ENCODE measurements at places on chromosomes 11 and 22.

DNA sequence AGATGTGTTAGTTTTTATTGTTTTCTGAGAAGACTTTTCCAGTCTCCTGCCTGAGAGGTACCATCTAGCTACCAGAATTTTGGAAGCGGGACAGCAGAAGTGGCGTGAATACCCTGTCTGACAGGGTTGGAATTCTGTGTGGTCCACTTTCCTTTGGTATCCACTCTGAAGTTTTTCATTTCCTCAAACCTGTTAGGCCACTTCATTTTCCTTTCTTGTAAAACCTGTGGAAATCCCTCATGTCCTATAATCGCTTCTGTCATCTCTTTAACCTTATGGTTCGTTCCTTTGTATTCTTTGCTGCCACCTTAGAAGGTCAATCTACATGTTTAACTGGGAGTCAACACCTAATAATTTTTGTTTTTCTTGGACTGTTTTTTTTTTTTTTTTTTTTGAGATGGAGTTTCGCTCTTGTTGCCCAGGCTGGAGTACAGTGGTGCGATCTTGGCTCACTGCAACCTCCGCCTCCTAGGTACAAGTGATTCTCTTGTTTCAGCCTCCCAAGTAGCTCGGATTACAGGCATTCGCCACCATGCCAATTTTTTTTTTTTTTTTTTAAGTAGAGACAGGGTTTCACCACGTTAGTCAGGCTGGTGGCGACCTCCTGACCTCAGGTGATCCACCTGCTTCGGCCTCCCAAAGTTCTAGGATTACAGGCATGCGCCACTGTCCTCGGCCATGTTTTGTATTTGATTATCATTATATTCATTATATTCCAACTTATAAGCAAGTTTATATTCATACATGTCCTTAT lies 7.1 kb downstream of the SFI1 start:
- no peak for DNase-seq

DNA sequence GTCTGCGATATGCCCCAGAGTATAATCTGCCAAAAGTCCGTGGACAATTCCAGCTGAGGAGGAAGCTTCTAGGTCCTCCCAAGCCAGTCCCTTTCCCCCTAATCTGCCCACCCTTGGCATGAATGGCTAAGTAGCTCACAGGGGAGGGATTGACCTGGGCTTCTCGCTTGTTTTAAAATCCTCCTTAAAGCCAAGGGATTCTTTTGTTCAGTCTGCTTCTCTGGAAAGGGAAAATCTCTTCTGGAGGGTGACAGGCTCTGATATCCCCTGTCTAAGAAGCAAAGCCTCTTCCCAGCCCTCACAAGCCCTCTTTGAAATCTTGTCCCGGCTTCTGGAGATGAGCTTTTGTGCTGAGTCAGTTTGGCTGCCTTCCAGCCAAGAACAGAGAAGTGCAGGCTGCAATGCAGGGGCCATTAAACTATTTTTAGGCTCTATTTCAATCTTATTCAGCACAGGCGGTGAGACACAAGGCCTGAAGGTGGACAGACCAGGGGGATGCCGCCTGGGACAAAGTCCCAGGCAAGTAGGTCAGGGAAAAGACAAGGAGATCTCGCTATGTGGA lies 23.9 kb downstream of the NEFH start:
- DNase-seq: peak; percentile 37

- no peak for DNase-seq
Measured at GRCh38 chr22:49850021-49850911, 3.4 kb upstream of the ZBED4 start.

GRCh38 chr11:12746593-12747097 lies 72.4 kb downstream of the TEAD1 start:
- peak; percentile 78 for DNase-seq

DNA sequence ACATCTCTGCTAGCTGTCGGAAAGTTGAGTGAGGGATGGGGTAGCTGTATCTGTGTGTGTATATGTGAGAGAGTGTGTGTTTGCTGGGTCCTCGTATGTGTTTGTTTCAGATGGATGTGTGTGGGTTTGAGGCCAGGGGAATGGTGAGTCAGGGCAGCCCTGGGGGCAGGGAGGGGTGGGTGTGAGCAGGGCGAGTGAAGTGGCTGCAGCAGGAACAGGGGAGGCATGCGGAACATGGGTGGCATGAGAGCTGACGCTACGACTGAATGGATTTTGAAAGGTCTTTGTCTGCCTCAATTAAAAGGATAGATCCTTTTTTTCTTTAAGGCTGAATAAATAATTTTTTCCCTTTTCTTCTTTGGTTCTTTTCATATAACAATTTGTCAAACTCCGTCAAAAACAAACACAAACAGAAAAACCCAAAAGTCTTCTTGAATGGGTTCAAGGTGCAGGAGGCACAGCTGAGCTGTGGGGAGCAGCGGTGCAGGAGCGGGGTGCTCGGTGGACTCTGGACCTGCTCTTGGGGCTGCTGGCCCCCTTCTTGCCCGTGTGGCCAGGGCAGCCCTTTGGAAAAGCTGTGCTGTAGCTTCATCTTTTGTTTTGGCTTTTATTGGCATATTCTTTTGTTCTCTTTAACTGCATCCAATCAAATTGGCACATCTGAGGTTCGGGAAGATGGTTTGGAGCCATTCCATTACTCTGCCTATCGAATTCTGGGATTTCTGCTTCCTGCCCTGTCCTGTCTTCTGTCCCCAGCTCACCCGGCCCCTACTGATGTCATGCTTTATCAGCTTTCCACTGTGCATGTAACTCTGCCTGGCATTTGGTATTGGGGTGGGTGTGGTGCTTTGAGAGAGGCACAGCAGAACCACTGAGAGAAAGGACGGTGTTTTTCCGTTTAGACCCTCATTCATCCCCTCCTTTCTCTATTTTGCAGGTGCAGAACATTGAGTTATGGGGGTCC lies 80.1 kb downstream of the ADAMTS15 start:
- peak; percentile 33 for DNase-seq

DNA sequence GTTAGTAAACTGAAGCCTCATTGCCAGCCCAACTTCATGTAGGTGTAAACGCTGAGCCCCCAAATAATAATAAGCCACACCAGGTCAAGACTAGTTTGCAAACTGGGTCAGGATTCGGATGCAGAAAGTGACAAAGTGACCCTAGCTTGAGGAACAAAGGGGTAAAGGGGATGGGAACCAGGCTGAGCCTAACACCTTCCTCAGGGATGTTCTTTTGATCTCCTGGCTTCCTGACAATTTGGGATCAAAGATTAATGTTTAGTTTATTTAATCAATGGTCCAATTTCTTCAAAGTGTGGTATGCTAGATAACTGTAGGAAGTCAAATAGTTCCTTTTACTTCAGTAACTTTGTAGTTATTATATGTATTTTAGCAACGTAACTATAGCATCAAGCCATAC lies 9.9 kb downstream of the GLYATL1 start:
- no peak for DNase-seq

- no peak for DNase-seq
Measured at GRCh38 chr11:47955061-47955755, 25.2 kb upstream of the PTPRJ start.

DNA sequence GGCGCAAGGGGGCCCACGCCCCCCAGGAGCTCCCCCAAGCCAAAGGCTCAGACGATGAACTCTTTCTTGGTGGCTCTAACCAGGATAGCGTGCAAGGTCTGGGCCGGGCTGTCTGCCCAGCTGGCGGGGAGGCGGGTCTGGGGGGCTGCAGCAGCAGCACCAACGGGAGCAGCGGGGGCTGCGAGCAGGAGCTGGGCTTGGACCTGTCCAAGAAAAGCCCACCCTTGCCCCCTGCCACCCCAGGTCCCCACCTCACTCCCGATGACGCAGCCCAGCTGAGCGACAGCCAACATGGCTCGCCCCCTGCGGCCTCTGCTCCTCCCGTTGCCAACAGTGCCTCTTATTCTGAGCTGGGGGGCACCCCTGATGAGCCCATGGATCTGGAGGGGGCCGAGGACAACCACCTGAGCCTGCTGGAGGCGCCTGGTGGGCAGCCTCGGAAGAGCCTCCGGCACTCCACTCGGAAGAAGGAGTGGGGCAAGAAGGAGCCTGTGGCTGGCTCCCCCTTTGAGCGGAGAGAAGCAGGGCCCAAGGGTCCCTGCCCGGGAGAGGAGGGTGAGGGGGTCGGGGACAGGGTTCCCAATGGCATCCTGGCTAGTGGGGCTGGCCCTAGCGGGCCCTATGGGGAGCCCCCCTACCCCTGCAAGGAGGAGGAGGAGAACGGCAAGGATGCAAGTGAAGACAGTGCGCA lies 21.6 kb upstream of the TMEM191C start:
- no peak for DNase-seq

GRCh38 chr11:1832211-1832919 lies 2.4 kb upstream of the SYT8 start:
- no peak for DNase-seq

GRCh38 chr11:19924311-19924710 lies 211.7 kb downstream of the NAV2 start:
- no peak for DNase-seq

DNA sequence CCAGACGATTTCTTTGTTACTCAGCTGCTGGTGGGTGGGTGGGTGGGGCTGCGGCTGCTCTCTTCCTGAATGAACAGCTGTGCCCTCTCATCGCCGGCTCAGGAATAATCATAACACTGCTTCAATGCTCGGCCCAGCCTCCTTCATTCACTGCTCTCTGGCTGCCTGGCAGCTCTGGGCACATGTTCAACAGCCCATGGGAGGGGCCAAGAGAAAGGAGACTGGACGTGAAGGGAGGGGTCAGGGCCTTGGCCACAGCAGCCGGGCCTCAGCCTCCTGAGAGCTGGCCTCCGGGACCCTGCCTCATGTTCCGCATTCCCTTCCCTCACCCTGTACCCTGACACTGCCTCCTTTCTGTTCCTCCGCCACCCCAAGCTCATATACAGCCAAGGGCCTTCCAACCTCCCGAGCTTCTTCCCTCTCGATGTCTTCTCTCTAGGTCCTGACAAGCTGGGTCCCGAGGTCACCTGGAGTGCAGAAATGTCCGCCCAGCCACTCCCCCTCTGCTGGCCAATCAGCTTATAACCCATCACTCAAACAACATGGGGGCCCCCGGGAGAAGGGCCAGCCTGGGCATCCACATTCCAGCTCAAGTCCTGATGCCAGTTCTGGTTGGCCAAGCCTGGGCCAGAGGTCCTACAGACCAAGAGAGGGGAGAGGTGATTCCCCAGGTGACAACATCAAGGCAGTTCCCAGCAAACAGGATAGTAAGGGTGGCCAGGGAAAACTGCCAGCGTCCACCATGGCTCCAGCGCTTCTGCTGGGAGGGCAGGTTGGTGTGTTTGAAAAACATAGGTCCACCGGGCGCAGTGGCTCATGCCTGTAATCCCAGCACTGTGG lies 3.2 kb upstream of the CSDC2 start:
- no peak for DNase-seq

GRCh38 chr11:59182457-59183151 lies 10.7 kb downstream of the DTX4 start:
- no peak for DNase-seq

- DNase-seq: no peak
Measured at GRCh38 chr11:120703358-120704152, 192.0 kb downstream of the GRIK4 start.

GRCh38 chr11:28400331-28401100 lies 292.3 kb downstream of the METTL15 start:
- DNase-seq: no peak

DNA sequence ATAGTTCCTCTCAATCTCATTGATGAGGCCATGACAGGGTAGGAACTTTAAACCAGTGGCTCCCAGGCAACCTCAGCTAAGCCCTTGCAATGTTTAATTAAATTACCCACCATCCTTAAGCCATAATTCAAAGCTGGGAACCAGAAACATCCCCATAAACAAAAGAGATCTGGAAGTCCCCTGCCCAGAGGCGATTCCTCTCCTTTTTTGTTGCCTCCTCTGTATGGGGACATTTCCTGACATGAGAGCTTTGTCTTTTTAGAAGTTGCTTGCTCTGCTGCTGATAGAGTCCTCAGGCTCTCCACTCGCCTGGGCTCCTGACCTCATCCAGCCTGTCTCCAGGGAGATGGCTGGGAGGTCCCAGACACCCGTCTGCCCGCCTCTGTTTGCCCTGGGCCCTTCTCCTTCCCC lies 3.2 kb downstream of the DTX4 start:
- DNase-seq: no peak

DNA sequence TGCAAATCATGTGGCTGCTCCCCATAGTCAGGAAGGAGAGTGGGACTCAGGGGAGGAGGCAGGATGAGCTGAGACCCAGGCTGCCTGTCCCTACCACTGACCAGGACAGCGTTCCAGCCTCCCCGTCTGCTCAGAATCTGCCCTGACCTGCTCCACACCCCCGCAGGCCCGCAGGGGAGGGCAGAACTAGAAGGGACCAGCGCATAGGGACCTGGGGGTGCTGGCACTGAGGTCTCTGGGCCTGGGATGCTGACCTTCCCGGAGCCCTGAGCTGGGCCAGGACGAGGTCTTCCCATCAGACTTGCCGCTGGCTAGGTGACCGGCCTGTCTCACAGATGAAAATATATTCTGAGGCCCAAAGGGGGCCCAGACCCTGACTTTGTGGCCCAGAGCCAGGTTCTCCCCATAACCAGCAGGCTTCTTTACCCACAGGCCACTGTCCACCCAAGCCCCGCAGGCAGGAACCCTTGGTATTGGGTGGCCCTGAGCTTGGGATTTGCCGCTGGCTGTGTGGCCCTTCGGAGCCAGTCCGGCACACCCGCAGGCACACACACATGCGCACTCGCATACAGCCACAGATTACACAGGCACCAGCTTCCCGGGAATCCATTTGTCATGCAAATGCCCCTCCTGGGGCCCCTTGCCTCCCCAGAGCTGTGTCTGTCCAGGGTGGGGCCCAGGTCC lies 13.8 kb upstream of the PIM3 start:
- DNase-seq: no peak

GRCh38 chr11:131481303-131481702 lies 110.9 kb downstream of the NTM start:
- no peak for DNase-seq

DNA sequence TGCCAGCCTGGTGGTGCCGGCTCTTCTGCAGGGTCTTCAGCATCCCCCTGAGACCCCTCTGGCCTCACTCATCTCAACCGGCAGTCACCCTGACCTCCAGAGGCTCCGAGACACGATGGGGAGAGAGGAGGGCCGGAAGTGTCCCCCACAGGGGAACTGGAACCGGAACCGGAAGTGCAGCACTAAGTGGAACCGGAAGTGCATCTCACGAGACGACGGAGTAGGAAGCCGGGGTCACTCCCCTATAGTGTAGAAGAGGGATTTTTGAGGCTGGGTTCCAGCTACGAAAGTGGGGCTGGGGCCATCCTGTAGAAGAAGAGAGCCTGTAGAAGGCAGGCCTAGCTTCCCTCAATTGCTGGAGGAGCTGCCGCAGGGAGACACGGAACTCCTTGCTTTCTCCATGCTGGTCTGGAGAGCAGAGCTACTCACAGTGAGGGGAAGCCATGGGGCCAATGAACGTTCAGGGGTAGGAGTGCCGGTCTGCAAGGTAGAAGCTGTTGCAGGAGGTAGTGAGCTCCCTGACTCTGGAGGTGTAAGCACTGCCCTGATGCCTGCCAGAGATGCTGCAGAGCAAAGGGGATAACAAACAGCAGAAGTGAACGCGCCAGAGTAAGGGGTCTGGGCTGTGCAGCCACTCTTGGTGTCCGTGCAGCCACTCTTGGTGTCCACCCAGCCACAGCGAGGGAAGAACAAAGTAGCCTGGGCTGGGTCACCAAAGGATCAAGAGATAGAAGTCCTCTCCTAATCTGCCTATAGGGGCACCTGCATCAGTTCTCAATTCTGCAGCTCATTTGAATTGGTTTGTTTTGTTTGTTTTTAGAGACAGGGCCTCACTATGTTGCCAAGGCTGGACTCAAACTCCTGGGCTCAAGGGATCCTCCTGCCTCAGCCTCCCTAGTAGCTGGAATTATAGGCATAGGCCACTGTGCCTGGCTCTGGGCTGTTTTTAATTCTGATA lies 21.9 kb downstream of the SCUBE1 start:
- no peak for DNase-seq

- DNase-seq: no peak
Measured at GRCh38 chr11:103042161-103042560, 49.8 kb downstream of the DCUN1D5 start.

- no peak for DNase-seq
Measured at GRCh38 chr22:21803811-21804249, 63.6 kb downstream of the MAPK1 start.

All from RCC 7860 (cell line).